ENCODE measurements at places on chromosomes 6 and 20.

- DNase-seq: no peak
Observed at GRCh38 chr6:154395316-154395715, 38.7 kb upstream of the IPCEF1 start.

DNA sequence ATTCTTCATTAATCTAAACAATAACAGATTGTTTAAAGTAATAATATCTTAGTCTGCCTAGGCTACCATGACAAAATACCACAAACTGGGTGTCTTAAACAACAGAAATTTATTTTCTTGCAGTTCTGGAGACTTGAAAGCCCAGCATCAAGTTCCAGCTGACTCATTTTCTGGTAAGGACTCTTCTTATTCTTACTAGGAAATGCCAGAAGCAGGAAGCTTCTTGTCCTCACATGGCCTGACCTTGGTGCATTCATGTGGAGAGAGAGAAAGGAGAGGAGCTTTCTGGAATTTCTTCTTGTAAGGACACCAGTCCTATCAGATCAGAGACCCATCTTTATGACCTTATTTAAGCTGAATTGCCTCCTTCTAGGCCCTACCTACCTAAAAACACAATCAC lies 110.5 kb downstream of the ANKRD60 start:
- DNase-seq: no peak

DNA sequence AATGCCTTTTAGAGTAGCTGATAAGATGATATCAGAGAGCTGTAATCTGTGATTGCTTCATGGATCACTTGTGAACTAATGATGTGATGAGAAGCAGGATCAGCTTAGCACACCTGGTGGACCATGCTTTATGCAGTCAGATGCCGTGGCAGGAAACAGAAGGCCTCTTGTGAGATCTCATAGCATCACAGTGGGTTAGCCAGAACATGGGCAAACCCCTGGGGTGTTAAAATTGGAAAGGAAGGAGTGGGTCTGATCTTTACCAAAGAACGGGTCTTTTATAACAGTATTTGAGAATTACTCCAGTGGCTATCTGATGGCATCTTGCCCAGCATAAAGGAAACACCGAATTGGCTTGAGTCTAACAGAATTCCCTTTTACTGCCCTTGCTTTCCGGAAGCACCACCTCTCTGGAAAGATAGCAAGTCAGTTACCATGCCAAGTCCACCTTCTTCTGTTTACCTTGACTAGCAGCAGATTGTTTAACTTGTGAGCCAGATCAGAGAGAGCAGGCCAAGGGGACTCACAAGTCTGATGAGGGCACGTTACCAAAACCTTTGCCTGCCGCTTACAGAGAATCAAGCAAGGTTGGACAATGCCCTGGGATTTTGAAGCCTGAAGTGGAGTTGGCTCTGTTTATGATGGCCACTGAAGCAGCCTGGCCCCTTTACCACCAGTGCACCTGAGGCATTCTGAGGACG lies 20.9 kb upstream of the SRF start:
- no peak for DNase-seq

GRCh38 chr6:79040083-79040482 lies 38.0 kb downstream of the PHIP start:
- no peak for DNase-seq

DNA sequence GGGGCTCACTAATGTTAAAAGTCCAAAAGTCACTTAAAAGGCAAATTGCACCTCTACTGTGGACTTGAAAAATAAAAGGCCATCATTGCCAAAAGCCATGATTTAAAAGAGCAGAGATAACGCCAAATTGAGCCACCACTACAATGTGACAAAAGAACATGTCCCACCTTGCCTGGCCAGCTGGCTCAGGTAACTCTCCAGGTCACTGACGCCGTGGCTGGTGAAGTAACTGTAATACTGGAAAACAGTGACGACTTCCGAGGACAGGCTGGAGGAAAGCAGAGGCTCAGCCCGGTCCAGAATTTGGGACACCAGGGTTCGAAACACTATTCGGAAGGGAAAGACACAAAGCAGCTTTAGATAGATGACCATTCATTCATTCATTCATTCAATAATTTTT lies 29.3 kb upstream of the ARMH2 start:
- DNase-seq: no peak

DNA sequence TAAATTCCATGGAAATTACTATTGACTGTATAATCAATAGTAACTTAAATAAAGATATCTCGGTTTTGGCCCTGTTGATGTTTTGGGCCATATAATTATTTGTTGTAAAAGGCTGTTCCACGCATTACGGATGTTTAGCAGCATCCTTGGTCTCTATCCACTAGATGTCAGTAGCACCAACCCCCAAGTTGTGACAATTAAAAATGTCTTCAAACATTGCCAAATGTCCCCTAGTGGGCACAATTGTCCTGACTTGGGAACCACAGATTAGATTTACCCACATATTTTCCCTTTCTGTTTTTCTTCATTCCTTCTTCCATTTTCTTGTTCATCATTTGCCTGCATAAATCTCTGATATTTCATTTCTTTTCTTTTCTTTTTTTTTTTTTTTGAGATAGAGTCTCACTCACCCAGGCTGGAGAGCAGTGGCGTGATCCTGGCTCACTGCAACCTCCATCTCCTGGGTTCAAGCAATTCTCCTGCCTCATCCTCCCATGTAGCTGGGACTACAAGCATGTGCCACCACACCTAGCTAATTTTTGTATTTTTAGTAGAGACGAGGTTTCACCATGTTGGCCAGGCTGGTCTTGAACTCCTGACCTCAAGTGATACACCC lies 13.6 kb upstream of the WFDC8 start:
- no peak for DNase-seq

- no peak for DNase-seq
Observed at GRCh38 chr6:147508042-147508865, at the start of gene SAMD5. SAMD5 (plus strand) TSS chr6:147508690; CDS start chr6:147508929, 239 bp downstream.

DNA sequence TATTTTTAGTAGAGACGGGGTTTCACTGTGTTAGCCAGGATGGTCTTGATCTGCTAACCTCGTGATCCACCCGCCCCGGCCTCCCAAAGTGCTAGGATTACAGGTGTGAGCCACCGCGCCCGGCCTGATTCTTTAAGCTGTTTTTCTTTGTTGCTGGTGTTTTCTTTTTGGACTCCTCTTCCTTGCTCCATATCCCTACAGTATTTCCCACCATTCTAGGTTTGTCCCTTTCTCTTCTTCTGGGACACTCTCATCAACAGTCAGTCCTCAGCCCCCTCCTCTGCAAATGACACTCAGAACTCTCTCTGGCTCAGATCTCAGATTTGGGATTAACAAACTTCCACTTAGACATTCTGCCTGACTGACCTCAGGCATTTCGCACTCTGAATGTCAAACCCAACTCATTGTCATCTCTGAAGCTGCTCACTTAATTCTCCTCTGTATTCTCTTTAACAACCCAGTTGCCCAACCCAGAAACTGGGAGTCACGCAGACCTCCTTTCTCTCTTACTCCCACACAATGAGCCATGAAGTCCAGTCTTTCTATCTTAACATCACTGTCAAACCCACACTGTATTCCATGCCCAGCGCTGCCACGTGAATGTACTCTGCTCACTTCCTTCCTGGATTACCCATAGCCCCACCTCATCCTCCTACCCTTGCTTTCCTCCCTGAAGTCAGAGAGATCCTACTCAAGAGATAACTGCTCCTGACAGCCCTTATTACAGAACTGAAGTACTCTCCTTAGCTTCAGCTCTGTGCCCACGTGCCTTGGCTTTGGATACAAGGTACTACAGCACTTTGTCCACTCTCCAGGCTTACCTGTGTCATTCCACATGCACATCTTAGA lies 2.6 kb downstream of the MPIG6B start:
- DNase-seq: no peak

DNA sequence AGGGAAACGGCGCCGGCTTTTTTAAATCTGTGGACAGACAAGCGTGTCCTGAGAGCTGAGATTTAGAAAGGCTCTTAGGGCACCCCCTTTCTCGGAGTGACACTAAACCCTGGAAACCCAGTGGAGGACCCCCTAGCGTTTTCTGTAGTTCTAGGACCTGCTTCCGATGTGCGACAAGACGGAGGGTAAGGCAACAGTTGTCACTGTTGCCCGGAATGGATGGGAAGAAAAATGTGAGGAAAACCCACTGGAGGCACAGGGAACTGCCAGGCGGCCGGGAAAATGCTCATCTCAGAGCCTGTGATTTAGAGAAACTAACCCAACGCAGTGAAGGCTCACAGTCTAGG lies 551 bp upstream of the ATP5F1E start:
- DNase-seq: no peak

DNA sequence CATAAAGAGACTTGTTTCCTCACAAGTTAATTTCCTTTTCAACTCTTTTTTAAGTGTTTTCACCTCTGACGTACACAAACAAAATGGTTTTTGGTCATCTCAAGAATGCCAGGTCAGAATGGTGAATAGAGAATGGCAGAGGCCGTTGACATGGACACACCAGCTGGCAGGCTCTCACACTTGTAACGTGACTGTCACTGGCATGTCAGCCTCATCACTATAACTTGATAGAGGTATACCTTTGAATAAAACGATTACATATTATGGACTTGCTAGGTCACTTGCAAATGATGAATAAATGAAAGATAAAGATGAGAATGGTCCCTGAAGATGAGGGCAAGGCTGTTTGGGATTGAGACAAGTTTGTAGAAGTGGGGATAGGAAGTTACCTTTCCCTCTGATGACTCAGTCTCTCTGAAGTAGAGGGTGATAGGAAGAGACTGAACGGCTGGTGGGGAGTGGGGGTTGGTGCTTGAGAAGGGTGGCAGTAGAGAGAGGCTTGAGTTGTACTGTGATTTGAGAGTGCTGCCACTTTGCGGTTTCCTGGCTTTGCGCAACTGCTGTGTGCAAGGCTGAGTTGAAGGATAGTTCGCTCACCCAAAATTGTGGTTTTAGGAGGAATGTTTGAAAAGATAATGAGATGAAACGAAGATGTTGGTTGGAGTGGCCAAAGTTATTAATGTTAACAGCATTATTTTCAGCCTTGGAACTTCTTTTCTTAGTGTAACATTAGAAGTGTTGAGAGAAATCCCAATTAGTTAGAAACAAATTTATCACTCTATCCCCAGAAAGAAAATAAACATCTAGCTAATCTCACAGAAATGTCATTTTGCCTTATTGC lies 30.3 kb downstream of the TBPL1 start:
- DNase-seq: no peak

- DNase-seq: no peak
Observed at GRCh38 chr6:11645016-11645415, 107.5 kb downstream of the TMEM170B start.

- DNase-seq: no peak
Observed at GRCh38 chr6:170074907-170075306, 216.0 kb downstream of the DLL1 start.

- DNase-seq: no peak
Observed at GRCh38 chr6:25862199-25862598, 11.8 kb downstream of the SLC17A3 start.

- DNase-seq: no peak
Observed at GRCh38 chr6:3520281-3521230, 63.7 kb upstream of the SLC22A23 start.

GRCh38 chr20:62374331-62375152 lies 7.4 kb upstream of the LAMA5 start:
- no peak for DNase-seq

- no peak for DNase-seq
Observed at GRCh38 chr6:110282412-110282811, 75.7 kb downstream of the METTL24 start.

DNA sequence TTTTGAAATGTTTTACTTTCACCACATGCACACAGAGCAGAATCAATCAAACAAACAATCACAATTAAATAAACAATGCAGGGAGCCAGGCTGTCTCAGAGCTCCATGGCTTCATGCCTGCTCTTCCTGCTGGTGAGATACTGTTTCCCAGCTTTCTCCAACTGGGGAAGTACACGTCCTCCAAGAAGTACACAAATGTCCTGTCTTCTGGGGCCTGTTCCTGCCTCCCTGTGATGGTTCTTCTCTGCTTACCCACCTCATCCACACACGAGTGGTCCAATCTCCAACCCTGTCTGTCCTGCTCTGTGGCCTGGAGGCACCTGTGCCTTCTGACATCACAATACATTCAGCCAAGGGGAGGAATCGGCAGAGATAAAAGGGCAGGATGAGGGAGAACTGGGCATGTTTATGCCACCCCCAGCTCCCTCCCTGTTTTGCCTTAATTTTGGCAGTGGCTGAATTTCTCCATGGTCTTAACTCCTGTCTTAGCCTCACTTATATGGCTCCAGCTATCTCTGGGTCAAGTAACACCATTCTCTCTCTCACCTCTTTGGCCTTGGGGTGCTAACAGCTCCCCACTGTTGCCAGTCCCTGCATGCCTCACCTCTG lies 25.3 kb upstream of the TTPAL start:
- DNase-seq: no peak

All from C1 segment of cervical spinal cord (tissue), 14 donors.